ENCODE measurements at places on chromosomes 5 and 9. TPM values are rescaled to one million over a fixed set of nuclear protein-coding genes. Genes with fewer than 3 reads are reported as not detected.
A peak's percentile ranks its signal among the peaks of the same experiment; 100 is the strongest.

The SIT1 gene
- total RNA-seq: 23.8 TPM

The SIGMAR1 gene
- 128 TPM for total RNA-seq

The CD14 gene
- 0.86 TPM for total RNA-seq

The TYRP1 gene
- total RNA-seq: not detected

The ARSK gene
- 4.2 TPM for total RNA-seq

The RUSC2 gene
- total RNA-seq: 1.8 TPM

The HMGCS1 gene
- 106 TPM for total RNA-seq

The S100Z gene
- total RNA-seq: not detected

The PCDHB2 gene
- 0.19 TPM for total RNA-seq

The FST gene
- 3.5 TPM for total RNA-seq

The CDC25C gene
- total RNA-seq: 1.2 TPM

The ISOC1 gene
- 32.0 TPM for total RNA-seq

The RASEF gene
- total RNA-seq: not detected

The QRFP gene
- not detected for total RNA-seq

The PCDHGB1 gene
- total RNA-seq: not detected

The SHC3 gene
- 0.03 TPM for total RNA-seq

The CD274 gene
- total RNA-seq: 42.1 TPM

GRCh38 chr9:76036762-76037161 lies 146.3 kb downstream of the PCSK5 start:
- no peak for DNase-seq

DNA sequence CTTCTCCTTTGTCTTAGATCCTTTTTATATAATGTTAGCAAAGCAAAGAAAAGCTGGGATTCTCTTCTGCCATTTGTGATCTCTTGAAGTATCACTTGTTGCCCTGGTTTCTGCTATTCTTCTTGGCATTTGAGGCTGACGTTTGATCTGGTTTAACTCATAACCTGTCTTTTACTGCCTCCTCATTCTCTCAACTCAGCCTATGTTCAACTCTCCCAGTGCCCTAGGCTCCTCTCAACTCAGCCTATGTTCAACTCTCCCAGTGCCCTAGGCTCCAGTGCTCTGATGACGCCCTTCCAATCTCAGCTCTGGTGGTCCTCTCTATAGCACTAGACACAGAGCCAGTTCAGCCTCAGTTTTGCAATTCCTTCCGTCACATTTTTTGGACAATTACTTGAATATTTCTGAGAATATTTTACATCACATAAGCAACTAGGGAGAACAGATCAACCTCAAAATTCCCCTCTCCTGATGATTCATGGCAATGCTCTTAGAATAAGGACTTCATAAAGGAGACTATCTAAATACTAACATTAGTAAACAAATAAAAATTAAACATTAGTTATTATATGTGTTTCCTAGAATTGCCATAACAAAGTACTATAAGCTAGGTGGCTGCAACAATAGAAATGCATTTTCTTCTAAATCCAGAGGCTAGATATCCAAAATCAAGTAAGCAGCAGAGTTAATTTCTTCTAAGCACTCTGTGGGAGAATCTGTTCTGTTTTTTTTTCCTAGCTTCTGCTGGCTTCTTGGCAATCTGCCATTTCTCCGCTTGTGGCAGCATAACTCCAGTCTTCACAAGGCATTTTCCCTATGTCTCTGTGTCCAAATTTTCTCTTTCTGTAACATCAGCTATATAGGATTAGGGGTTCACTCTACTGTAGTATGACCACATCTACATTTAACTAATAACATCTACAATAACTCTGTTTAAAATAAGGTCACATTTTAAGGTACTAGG lies 662.1 kb upstream of the FTMT start:
- no peak for DNase-seq

DNA sequence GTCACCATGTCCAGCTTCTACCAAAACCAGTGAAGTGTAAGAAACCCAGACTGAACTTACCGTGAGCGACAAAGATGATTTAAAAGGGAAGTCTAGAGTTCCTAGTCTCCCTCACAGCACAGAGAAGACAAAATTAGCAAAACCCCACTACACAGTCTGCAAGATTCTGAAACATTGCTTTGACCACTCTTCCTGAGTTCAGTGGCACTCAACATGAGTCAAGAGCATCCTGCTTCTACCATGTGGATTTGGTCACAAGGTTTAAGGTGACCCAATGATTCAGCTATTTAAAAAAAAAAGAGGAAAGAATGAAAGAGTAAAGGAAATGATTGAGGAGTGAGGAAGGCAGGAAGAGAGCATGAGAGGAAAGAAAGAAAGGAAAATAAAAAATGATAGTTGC lies 19.8 kb downstream of the IL7R start:
- DNase-seq: no peak

GRCh38 chr9:91817493-91818224 lies 132.4 kb downstream of the ROR2 start:
- DNase-seq: no peak

GRCh38 chr9:127004946-127005769 lies 90.6 kb downstream of the RALGPS1 start:
- peak; percentile 58 for DNase-seq

- no peak for DNase-seq
These were observed 180.0 kb downstream of the CDH12 start for GRCh38 chr5:22673131-22673530.

DNA sequence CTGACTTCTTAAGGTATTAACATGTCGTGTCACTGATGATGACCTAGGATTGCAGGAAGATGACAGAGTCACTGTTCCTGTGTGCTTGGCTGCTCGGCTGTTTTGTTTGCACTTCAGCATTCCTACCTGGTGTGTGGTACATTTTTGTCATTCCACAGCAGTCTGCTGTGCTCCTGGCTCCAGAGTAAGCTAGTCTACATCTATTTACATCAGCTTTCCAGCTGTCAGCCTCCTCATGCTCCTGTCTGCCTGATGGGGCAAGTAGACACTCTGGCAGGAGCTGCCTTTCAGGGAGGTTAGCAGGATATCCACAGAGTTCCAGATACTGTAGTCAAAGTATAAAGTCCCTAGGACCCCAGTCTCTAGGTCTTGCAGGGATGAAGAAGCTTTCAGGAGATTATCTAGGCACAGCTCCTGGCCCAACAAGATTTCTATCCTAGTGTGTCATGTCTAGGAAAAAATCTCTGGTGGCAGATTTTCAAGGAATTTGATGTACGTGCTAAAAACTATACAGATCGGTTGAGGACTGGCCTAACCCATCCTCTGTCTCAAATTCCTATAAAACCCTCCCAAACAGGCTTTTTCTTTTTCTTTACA lies 28.4 kb downstream of the RUSC2 start:
- no peak for DNase-seq

DNA sequence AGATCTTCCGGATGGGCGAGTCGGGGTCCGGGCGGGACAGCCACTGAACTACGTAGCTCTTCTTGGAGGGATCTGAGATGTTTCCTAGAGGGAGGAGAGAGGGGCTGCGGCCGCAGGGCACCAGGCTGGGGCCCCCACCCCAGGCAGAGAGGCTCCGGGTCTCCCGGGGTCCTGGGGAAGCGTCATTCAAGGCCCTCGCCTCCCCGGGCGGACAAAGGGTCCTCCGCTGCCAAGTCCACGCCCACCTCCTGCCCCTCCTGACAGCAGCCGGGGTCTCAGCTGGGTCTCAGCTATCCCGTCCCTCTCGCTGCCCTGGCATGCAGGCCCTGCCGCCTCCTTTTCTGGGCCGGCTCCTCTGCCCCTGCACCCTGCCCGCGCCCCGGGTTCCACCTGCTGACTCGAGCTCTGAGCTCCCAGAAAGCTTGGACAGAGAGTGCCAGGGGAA lies 61.5 kb downstream of the ZNF354C start:
- DNase-seq: no peak

DNA sequence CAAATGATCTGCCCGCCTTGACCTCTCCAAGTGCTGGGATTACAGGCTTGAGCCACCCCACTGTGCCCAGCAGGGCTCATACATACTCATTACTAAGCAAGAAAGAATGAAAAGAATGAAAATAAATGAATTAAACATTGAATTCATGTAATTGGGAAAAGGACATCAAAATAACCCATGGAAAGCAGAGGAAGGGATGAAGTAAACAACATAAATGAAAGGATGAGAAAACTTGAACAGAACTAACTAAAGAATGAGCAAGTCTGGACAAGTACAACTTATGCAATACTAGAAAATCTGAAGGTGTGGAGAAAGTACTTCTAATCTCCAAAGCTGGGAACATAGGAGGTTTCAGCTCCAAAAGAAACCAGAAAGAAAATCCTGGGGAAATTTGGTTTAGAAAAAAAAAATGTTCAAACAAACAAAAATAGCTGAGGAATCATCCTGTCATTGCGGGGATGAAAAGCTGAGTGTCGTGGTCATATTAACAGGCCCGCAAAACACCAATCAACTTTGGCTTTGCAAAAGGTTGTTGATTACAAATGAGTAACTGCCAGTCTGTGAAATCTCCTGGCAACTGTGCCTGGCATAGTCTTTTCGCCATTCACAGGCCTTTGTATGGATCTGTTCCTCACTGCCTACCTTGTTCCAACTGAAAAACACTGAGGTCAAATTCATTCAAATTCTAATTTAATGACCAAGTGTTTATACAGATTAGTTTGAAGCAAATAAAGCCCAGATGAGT lies 2.3 kb upstream of the AK3 start:
- no peak for DNase-seq

DNA sequence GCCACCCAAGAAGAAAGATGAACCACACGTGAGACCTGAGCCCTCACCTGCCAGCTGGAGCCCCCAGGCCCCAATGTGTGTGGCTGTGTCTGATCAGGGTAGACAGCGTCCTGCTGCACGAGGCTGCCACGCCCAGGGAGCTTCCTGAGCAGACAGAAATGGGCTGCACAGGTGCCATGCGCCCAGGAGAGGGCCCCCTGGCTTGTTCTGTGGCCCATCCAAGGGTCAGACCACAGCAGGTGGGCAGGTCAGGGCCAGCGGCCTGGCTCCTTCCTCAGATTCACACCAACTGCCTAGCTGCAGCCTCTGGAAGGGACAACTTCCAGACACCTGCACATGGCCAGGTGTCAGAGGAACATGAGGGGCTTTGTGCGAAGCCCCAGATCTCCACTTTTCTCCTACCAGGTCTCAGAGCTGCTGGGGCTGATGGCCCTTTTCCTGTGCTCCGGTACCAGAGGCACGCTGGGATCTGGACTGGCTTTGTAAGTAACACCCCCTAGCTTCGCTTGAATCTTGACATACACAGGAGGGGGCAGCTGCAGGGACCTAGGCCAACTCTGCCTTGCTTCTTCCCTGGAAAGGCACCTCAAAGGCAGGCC lies 10.8 kb downstream of the SARDH start:
- DNase-seq: no peak

DNA sequence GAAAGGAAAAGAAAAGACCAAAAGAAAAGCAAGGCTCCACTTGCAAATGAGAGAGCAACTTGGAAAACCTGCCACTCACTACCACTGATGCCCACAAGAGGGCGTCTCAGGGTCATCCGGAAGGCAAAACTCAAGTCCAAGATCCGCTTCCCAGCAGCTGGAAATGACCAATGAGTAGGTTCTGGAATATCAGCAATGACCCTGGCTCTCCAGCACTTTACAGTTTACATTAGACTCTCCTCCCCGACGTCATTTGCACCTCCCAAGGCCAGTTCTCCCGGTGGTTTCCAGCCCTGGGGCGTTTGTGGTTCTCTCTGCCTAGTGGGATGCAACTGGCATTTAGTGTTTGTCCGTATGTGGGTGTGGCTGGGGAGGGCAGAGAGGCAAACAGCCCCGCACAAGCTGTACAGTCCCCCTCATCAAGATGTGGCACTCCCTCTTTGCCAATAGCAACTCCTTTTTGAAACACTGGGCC lies 193.8 kb upstream of the ZNF618 start:
- DNase-seq: peak; percentile 11

DNA sequence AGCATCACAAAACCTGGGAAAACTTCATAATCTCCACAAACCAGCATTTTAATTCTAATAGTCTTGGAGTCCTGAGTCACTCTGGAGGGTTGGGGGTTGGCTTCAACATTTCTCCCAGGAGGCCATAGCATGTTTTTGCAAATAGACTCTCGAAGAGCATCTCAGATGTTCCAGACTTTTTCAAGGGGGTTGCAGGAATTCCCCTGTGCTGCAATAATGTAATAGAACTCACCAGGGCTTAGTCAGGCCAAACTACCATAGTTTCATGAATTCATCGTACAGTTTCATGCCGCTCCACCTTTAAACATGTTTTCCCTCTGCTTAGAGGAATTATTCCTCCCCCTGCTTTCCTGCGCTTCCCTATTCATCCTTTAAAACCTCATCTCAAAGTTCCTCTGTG lies 499.5 kb upstream of the KLF4 start:
- no peak for DNase-seq

- no peak for DNase-seq
These were observed 75.7 kb upstream of the SNX2 start for GRCh38 chr5:122699201-122699600.

GRCh38 chr9:3660936-3661335 lies 135.1 kb upstream of the RFX3 start:
- DNase-seq: no peak

- DNase-seq: no peak
These were observed 24.3 kb downstream of the MAT2B start for GRCh38 chr5:163529698-163530097.

GRCh38 chr5:66144834-66145390 lies 812 bp downstream of the SREK1 start:
- no peak for DNase-seq

GRCh38 chr9:21135736-21136135 lies 5.9 kb downstream of the IFNW1 start:
- no peak for DNase-seq

DNA sequence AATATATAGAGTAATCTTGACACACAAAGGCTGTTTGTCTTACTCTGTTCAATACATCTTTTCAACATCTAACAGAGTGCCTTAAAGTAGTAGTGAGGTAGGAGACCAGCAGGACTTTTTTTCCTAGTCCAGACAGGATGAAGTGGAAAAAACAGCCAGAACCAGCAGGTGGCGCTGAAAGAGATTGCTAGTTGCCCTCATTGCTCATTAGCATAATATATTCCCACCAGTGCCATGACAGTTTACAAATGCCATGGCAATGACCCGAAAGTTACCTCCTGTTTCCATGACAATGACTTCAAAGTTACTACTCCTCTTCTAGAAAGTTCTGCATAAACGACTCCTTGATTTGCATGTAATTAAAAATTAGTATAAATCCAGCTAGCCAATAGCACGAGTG lies 387.4 kb downstream of the ACTL7B start:
- DNase-seq: no peak

DNA sequence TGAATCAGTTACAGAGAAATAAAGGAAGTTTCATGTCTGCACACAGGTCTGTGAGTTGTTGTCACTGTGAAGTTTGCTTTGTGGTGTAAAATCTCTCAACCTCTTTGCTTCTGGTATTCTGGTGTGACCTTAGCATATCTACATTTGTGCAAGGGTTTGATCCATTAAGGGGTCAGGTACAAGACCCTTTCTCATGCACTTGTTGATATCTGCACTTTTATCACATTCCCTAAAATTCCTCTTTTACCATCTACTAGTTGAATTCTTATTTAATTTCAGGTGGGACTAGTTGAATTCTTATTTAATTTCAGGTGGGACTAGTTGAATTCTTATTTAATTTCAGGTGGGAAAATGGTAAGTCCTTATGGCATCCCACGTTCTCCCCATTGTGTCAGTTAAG lies 306.7 kb upstream of the ZNF608 start:
- no peak for DNase-seq

DNA sequence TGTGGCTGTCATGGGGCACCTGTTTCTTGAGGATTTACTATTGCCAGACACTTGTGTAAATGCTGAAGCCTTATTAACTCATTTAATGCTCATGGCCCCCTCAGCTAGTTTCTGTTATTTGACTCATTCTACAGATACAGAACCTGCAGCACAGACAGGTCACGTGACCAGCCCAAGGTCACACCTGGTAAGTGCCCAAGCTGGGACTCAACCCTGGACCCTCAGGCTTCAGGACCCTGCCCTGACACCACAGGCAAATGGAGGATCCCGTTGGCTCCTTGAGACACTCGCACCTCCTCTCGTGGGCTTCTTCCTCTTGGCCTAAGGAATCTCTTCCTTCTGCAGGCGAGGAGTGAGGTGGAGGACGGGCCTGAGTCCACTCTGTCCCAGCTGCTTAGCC lies 10.6 kb upstream of the NEURL1B start:
- no peak for DNase-seq

Measured in activated T-cell treated with anti-CD3 and anti-CD28 coated beads, Interleukin-2, amount 50 U/mL, for 4 hours (primary cell).